ENCODE measurements at places on chromosomes 16 and 17.
A peak's percentile ranks its signal among the peaks of the same experiment; 100 is the strongest.

- DNase-seq, result no peak
Measured at GRCh38 chr17:2745317-2746037, 4.0 kb downstream of the CCDC92B start.

DNA sequence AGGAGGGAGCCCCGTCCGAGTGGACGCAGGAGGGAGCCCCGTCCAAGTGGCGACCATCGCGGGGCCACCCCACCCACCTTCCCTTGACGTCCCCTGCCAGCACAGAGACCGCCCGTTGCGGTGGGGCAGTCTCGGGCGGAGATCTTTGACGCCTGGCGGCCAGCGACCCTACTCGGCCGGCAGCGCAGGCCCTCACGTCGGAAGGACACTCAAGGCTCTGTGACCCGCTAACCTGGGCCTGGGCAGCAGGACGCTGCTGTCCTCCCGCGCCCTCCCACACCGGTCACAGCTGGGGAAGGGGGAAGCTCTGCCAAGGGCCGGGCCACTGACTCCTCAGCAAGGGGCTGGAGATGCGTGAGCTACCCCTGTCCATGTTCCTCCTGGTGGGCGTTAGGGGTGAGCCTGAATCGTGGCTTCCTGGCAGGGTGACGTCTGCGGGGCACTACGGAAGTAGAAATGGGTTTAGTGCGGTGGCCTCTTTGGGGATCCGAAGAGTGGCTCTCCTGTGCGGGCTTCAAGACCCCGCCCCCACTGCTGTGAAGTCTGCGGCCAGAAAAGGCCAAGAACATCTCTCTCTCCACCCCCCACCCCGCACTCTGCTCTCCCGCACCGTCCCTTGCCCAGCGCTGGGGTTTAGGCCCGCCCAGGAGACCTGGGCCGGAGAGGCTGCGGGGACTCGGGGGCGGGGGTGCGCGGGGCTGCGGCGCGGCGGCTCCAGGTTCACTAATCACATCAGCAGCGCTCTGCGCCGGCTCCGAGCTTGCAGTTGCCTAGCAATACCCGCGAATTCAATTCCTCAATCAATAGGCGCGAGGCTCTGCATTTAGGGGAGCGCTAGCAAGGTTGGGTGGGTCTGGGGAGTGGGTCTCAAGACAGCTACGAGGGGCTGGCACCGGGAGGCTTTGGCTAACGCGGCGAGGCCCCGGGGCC is 5.8 kb downstream of the CBX8 start:
- no peak for DNase-seq

DNA sequence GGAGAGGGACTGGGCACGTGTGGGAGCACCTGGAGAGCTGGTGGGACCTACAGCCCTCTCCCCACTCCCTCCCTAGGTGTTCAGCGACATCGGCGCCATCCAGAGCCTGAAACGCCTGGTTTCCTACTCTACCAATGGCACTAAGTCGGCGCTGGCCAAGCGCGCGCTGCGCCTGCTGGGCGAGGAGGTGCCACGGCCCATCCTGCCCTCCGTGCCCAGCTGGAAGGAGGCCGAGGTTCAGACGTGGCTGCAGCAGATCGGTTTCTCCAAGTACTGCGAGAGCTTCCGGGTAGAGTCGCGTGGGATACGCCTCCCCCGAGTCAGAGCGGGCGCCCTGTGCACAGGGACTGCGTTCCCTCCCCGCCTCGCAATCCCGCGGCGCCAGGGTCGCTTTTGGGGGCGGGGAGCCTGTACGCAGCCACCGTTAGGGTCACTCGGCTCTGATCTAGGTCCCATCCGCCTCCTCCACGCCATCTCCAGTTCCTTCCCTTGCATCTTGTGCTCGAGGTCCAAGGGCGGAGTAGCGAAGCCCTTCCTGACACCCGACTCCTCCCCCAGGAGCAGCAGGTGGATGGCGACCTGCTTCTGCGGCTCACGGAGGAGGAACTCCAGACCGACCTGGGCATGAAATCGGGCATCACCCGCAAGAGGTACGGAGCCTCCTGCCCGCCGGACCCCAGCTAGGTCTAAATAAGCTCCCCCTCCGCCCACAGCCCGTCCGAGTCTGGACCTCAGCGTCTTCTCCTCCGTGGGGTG is 13.0 kb downstream of the SARM1 start:
- peak; percentile 85 for DNase-seq

GRCh38 chr17:35119370-35120165 is at the start of gene RAD51D:
Gene RAD51D (minus strand): TSS chr17:35119860. CDS start chr17:35119613, 247 bp downstream.
- peak; percentile 94 for DNase-seq

GRCh38 chr16:89574681-89575246 is 794 bp upstream of the CPNE7 start:
- DNase-seq, result peak; percentile 97

DNA sequence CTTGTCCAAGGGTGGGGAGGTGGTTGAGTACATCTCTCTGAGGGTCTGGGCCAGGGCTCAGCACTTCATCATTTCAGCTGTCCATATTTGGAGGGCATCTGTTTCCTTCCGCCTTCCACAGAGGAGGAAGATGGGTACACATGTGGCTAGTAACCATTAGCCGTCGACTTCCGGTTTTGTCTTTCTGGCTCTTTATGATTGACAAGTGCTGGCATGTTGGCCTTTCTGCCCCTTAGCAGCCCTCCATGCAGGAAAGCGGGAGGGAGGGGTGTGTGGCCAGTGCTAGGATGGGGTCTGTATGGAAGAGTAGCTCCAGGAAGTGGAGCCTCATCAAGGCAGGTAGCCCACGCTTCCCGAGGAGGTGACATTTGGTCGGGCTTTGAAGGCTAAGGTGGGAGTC is 69.6 kb downstream of the RAI1 start:
- DNase-seq, result peak; percentile 81

- no peak for DNase-seq
Measured at GRCh38 chr16:57178793-57179212, 7.0 kb downstream of the PSME3IP1 start.

GRCh38 chr16:80144191-80144590 is 396.6 kb upstream of the DYNLRB2 start:
- DNase-seq, result peak; percentile 9

- no peak for DNase-seq
Measured at GRCh38 chr17:81710514-81711308, 1.4 kb upstream of the SLC25A10 start.

- no peak for DNase-seq
Measured at GRCh38 chr17:73420897-73421296, 109.1 kb upstream of the CDC42EP4 start.

GRCh38 chr17:47289302-47289701 is 34.5 kb upstream of the EFCAB13 start:
- DNase-seq, result no peak

- DNase-seq, result peak; percentile 89
Measured at GRCh38 chr16:695355-696089, 5.3 kb upstream of the WDR24 start.

DNA sequence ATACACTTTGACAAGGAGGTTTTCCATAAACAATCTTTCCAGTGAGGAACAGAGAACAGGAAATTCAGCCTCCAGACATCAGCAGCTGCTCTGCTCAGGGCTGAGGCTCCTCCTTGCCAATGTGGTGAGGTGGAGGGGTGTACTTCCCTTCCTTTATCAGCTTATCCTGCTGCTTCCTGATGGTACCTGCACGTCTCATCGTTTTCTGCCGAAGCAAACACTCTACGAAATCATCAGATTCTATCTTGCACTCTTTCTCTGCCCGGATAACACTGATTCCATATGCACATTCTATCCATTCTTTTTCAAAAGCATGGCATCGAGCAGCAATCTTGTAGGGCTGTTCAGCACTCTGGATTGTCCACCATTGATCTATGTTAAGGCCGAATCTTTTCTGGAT is 15.4 kb upstream of the SEZ6 start:
- no peak for DNase-seq

- no peak for DNase-seq
Measured at GRCh38 chr17:44266402-44267164, 1.4 kb downstream of the SLC4A1 start.

DNA sequence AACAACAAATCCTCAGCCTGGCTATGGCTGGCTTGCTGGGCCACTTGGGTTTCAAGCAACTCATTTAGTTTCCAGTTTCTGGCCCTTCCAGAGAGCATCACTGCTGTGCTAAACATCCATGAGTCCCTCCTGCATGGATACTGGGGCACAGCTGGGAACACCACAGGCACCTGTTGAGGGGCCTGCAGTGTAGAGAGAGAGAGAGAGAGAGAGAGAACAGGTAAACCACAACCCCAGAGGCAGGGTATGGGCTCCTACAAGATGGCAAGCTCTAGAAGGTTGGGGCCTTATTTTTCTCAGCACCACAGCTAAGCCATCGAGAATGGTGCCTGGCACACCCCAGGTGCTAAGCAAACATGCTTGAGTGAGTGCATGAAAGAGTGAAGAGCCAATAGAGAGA is 120.3 kb downstream of the RBFOX3 start:
- DNase-seq, result no peak

DNA sequence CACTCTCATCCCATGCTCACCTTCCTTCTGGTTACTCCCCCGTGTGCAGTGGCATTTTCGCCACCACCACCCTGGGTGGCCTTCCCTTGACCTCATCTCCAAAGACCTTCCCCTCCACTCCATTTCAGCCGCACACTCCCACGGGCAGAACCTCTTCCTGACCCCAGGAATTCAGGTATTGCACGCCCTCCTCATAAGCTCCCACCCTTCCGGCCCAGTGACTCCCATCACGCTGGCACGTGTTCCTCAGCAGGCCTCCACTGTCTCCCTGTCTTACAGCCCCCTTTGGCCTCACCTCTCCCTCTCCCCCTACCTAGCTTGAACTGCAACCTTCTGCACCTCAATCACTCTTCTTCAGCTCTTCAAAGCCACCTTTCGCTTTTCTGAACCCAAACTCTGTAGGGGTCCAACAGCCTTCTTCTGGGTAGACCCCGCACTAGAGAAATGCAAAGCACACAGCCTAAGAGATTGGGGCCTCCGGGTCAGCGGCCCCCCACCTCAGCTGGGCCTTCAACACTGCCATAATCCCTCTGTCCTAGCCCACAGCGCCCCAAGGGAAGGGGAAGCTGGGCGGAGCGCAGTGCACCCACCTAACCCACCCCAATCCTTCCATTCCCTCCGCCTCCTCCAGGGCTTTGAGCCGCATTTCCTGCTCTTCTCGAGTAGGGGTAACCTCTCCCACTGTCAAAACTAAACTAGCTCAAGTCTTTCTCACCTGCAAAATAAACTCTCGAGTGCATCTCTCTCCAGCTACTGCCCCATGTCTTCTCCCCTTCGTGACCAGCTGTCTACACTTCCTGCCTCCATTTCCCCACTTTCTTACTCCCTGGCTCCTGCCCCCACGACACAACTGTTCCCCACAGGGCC is 1.7 kb upstream of the TMEM97 start:
- DNase-seq, result no peak

DNA sequence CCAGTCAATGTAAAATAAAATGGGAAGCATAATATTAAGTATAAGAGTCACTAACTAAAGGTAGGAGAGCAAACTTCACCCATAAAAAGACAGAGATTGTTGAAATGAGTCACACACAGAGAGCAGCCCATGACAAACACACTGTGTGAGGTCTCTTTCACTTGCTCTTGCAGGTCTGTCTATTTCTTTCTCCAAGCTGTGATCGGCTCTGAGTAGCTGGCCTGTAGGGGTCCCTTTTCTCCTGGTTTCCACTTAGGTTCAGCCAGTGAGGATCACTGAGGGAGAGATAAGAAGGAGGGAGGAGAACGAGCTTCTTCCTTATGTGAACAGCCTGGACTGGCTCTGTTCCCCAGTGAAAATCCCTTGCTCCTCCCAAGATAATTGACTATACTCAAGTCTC is 133.7 kb upstream of the HS3ST3A1 start:
- no peak for DNase-seq

GRCh38 chr16:78368121-78369102 is 269.0 kb downstream of the WWOX start:
- no peak for DNase-seq

- DNase-seq, result peak; percentile 87
Measured at GRCh38 chr17:48610282-48611211, at the start of gene HOXB7. Gene HOXB7 (minus strand): TSS chr17:48611017. CDS start chr17:48610918, 99 bp downstream.

DNA sequence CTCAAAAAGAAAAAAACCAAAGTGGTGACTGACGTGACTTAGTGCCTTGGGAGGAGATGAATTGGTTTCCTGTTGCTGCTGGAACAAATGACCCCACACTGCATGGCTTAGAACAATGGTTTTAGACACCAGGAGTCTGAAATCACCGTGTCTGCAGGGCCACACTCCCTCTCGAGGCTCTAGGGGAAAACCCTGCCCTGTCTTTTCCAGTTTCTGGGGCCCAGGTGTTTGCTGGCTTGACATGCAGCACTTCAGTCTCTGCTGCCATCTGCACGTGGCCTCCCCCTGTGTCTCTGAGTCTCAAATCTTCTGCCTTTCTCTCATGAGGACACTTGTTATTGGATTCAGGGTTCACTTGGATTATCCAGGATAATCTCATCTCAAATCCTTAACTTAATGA is 323.8 kb upstream of the TNRC6C start:
- peak; percentile 70 for DNase-seq

DNA sequence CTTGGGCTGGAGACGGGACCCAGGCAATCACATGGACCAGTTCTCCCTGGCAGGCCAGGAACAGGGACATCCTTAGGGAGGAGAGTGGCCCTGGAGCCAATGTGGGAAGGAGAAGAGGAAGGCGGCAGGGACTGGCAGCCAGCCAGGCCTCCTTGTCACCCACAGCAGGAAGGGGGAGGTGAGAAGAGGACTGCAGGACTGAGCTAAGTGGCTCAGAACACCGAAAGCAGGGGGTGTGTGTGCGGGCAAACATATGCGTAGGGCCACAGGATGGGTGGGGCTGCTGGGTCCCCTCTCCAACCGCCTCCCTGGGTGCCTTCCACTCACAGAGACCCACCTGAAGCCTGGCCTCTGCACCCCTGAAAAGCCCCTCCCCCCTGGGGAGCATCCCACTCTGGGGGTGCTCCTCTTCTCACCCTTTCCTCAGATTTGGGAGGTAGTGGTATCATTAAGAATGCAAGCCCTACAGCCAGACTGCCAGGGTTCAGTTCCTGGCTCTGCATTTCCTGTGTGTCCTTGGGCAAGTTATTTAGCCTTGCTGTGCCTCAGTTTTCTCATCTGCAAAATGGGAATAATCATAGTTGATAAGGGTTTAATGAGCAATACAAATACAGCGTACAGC is 8.1 kb downstream of the PNMT start:
- DNase-seq, result peak; percentile 66

DNA sequence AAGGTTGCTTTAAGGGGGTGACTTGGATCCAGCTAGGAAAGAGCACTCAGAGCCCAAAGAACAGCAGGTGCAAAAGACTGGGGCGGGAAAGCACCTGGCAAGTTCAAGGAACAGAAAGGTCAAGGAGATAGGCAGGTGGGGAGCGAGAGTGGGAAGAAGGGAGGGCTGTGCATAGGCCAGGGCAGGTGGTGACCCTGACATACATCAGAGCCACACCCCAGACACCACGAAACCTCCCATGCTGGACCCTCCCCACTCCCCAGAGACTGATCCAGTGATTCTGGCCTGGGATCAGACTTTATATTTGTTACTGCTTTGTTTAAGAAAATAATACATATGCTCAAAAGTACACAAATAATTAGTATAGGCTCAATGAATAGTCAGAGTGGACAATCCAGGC is 48.5 kb upstream of the RBFOX3 start:
- no peak for DNase-seq

All from GM20000 (cell line).